NCI-H460 (cell line): ENCODE measurements at places on chromosomes 3 and 15. TPM values are rescaled to one million over a fixed set of nuclear protein-coding genes. Genes with fewer than 3 reads are reported as not detected.
A peak's percentile ranks its signal among the peaks of the same experiment; 100 is the strongest.

GRCh38 chr3:156787926-156788663, 38.1 kb upstream of the LEKR1 start:
- DNase-seq = no peak

DNA sequence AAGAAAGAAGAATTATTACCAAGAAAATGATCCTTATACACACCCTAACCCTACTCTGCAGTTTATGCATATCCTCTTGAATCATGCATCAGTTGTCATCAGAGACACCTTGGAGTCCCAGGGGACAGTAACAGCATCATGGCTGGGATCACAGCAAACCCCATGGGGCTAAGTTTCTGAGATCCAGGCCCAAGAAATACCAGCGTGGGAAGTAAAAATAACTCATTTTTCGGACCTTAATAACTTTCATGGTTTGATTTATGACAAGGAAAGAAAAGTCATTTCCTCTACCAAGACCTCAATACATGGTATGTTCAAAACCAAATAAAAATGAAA, 38.8 kb upstream of the B3GNT5 start:
- DNase-seq = no peak

DNA sequence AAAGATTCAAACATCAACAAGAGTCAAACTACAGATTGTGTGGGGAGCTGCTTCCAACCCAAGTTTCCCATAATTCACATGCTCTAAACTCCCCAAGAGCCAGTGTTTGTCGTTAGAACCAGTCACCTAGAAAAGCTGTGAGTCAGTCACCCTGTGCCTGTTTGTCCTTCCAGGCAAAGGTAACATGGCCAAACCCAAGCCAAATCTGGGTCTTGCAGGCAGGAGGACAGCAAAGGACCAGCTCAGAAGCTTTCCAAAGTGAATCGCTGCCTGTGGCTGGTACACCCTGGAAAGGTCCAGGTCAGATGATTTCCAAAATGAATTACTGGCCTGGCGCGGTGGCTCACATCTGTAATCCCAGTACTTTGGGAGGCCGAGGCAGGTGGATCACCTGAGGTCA, 251.5 kb downstream of the FAM43A start:
- DNase-seq = no peak

DNA sequence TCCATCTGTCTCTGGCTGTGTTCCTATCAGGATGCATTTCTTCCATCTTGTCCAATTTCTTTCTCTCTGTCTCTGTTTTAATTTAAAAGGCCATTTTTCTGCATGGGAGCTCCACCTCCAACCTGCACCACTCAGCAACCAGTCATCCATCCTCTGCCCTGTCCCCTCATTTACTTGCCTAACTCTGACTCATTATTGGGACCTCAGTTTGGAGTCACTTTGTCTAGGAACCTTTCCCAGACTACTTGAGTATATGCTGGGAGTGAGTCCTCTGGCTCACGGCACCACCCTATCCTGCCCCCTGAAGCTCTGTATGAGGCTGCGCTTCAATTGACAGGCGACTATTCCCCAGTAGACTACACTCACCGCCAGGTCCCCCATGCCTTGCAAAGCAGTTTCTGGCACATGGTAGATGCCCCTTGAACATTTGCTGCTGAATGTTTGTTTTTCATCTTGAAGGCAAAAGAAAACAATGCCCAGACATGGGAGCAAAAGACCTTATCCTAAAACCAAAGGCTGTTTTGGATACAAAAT, 513.3 kb upstream of the CFAP20DC start:
- DNase-seq = no peak

Gene SLC12A6
- 5.1 and 6.5 TPM in 2 replicates for total RNA-seq

Gene TIMP4
- total RNA-seq = 3.6 and 4.7 TPM in 2 replicates

DNA sequence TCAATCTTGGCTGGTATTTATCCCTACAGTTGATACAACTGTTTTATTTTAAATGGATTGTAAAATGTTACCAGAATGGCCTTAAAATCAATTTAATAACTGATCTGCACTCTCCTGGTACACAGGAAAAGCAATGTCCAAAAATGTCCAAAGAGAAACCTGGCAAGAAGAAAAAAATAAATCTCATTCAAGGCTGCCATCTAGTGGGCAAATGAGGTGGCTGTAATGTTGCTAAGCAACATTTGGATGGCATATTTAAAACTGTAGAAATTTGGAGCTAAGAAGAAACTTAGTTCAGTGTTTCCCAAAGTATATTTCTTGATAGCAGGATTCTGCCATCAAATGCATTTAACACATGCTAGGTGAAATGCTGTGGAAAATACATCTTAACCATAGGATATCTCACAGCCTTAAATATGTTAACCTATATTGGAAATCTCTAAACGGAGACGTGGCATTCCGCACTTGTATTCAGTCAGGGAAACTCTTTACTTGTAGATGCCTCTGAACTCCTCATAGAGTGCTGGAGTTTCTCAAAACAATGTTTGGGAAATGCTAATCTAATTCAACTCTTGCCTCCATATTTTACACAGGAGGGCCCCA, 216.8 kb downstream of the ERC2 start:
- peak; percentile 38 for DNase-seq

DNA sequence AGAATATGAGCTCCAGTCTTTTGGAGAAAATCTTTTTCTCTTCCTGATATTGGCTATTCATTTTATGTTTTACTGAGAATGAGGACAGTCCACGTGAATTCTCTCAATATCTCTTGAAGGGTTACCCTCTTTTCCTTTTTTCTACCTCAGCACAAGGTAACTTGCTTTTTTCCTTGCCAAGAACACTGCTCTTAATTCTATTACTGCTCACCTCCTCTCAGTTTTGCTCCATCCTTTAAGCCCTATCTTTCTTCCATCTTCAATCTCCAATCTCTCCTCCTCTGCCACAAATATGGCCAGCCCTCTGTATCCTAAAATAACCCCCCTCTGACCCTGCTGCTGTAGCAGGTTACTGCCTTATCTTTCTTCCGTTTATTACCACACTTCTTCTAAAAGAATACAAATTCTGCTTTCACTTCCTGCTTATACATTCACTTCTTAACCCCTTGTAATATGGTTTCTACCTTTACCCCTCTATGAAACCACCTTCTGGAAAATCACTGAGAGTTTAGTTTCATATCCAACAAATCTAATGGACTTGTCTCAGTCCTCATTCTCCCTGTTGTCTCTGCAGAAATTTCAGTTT, 89.0 kb downstream of the NFKBIZ start:
- no peak for DNase-seq

DNA sequence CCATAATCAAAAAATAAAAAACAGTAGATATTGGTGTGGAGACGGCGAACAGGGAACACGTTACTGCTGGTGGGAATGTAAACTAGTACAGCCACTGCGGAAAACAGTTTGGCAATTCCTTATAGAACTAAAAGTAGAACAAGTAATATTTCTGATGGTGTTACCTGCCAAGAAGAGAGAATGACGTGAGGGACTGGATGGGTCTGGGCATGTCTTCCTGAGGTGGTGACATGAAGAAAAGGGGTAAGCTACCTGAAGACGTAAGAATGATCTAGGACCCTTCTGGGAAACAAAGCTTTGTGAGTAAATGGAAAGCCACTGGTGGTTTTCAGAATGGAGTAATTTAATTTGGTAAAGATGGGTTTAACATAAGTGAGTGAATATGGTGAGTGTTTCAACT, 19.4 kb upstream of the PLOD2 start:
- DNase-seq = no peak

Gene CMTM7
- 10.9 and 12.3 TPM in 2 replicates for total RNA-seq

DNA sequence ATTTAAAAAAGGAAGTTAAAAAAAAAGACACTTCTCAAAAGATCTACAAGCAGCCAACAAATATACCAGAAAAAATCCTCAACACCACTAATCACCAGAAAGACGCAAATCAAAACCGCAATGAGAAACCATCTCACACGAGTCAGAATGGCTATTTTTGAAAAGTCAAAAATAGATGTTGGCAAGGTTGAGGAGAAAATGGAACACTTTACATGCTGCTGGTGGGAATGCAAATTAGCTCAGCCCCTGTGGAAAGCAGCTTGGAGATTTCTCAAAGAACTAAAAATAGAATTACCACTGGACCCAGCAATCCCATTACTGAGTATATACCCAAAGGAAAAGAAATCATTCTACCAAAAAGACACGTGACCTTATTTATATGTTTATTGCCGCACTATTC, 574.7 kb upstream of the ADAMTS9 start:
- no peak for DNase-seq

Gene SST
- not detected in 2 replicates for total RNA-seq

Gene RGMA
- total RNA-seq = 0.42 and 0.72 TPM in 2 replicates

DNA sequence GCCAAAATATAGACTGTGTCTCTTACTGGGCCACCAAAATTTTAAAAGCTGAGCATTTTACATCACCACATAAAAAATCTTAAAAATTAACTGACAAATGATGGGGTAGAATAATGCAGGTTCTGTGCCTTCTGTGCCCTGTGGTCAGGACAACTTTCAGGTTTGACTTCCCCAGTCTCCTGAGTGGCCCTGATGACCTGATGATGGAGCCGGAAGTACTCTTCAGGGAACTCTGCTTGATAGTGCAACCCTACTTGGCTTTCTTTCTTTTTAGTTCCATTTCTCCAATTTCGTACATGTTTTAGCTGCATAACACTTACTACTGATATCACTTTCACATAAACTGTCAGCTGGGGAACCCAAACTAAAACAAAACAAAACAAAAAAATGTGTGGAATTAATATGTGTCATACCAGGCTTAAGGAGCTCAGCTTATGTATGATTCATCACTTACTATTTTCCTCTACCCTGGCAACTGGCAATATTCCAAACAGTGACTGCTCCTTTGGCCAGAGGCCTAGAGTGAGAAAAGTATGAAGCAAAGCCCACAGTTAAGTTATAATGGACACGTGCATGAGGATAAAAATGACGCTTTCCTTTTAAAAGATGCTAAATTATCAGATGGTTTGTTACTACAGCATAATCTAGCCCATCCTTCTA, 194.3 kb downstream of the BCHE start:
- peak; percentile 43 for DNase-seq

Gene GRAMD1C
- total RNA-seq = 0.14 and 0.22 TPM in 2 replicates
